ENCODE measurements at places on chromosomes 13 and 19. TPM values are rescaled to one million over a fixed set of nuclear protein-coding genes. Genes with fewer than 3 reads are reported as not detected.

The SPTBN4 gene
- total RNA-seq: 0.72 TPM

The TMTC4 gene
- total RNA-seq: 8.7 TPM

The GAPDHS gene
- not detected for total RNA-seq

GRCh38 chr13:32036757-32037156, 5.2 kb downstream of the FRY start:
- H3K27me3 ChIP-seq: no peaks in the 10 kb centered on the region
- DNase-seq: no peak
- H3K27ac ChIP-seq: no peak overlapping the region
- no peaks in the 10 kb centered on the region for H3K36me3 ChIP-seq

DNA sequence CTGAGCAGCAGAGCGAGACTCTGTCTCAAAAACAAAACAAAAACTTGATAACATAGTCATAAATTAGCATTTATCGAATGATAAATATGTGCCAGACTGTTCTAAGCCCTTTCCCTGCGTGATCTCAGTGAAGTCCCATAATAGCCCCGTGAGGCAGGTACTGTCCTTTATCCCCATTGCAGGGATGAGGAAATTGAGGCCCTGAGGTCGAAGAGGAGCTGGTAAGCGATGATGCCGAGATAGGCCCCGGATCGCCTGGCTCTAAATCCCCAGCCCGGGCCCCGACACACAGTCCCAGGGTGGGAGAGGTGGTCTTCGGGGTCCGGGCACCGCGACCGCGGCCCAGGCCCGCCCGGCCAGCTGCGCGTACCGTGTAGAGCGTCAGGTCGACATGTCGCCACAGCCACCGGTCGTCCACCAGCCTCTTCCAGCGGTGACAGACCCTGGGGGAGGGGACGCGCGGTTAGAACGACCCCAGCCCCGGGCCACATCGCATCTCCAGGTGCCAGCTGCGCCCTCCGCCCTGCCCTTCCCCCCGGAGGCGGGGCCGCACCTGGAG, 625 bp downstream of the FBXL12 start:
- H3K36me3 ChIP-seq: no peaks in the 10 kb centered on the region
- peak overlapping the region; percentile 100 for H3K4me3 ChIP-seq
- H3K27ac ChIP-seq: peak overlapping the region; percentile 92

GRCh38 chr13:73967397-73968165, 166.6 kb downstream of the KLF12 start:
- no peak overlapping the region for H3K27ac ChIP-seq
- no peak overlapping the region for H3K4me3 ChIP-seq
- H3K27me3 ChIP-seq: no peaks in the 10 kb centered on the region
- H3K4me1 ChIP-seq: no peaks in the 10 kb centered on the region
